Inflammatory macrophage treated with lipopolysaccharide for 1 hour (primary cell): ENCODE measurements at places on chromosomes 3 and 15.

DNA sequence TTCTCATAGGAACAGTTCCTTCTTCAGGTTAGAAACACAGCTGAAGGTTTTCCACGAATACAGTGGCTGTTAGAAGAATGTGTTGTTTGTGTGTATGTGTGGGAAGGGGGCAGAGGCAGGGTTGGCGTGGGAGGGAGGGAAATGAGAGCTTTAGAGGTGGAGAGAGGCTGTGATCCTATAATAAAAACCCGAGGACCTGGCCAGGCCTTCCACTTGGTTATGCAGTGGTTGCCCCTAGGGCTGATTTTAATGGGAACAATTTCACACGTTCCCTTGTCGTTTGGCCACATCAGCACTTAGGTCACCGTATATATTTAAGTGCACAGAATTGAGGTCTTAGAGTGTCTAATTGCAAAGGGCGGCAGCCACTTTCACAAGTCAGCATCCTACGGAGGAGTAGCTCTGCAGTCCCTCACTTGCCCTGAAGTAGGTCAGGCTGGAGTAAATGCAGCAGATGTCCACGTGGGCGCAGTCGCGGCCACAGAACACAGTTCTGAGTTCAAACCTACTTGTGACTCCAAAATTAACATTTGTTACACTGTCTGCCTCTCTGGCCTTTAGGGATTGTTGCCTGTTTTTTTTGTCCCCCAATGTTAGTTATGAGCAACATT lies 85.6 kb downstream of the PDCD6IP start:
- DNase-seq: no peak

DNA sequence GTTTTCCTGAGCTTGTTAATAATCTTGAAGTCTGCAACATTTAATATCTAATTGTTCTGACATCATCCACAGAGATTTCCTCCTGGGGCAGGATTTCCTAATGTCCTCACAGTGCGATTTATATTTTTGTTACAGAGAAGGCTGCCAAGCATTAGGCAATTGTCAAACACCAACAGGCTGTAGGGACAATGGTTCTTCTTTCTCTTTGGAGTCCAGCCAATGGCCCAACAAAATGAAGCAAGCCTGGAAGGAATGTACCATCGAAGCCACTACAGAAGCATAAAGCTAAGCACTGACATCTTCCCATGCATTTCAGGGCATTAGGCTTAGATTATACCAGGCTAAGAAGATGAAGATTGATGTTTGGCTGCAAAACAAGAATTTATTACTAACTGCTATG lies 173.0 kb upstream of the FRMD4B start:
- DNase-seq: peak; percentile 96

DNA sequence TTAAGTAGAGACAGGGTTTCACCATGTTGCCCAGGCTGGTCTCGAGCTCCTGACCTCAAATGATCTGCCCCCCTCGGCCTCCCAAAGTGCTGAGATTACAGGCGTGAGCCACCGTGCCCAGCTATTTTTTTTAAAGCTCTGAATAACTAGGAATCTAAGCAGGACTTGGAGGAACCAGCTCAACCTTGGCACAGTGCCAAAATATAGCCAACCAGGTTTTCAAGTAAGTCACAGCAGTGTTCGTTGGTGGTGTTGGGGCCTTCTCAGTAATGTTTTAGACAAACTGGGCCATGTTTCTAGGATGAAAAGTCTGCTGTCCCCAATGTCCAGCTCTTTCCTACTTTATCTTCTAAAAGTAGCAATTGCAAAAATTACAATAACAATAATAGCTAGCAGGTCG lies 6.4 kb upstream of the ADAM10 start:
- DNase-seq: no peak

GRCh38 chr3:27625864-27626263 lies 96.3 kb downstream of the EOMES start:
- no peak for DNase-seq

DNA sequence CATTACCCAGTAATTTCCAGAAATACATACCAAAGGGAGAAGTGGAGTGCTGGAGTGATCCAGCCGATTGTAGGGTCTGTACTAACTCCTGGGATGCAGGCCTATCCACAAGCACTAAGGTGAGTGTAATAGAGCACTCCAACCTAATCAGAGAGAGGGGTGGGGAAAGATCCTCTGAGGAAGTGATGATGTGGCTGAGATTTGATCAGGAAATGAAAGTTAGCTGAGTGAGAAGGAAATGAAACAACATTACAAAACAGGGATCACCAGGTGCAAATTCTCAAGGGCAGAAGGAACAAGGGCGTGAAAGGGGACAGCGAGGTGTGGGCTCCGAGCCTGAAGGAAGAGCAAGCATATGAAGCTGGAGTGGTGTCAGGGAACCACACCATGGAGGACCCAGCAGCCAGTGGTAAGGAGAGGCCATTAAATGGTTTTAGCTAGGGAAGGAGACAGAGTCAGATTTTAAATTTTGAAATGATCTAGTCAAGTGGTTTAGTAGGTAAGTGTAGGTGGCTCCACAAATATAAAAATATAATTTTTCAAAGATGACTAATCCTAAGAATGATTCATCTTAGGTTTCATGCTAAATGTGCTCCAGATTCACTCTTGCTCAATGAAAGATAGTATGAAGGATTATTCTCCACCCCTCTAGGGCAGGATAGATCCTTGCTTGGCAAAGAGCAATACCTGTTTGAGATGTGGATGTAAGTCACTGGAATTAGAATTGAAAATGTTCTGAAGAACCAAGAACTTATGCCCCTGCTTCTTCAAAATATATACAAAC lies 348.7 kb downstream of the TBL1XR1 start:
- DNase-seq: no peak

DNA sequence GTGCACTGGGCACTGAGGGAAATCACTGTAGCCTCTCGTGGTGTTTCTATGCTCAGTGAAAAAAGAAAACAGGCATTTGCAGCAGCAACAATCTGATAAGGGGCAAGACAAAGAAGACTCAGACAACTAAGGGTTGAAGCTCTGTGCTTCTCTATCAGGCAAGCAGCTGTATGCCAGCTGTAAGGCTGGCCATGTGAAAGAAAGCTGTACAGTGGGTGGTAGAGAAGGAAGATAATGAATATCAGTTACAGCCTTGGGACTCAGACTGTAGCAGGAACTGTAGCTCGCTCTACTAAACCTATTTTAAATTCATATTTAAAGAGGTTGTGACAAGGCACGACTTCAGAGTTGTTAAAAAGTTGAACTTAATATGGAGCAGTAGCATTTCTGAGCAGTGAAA lies 76.3 kb downstream of the VGLL3 start:
- DNase-seq: no peak

DNA sequence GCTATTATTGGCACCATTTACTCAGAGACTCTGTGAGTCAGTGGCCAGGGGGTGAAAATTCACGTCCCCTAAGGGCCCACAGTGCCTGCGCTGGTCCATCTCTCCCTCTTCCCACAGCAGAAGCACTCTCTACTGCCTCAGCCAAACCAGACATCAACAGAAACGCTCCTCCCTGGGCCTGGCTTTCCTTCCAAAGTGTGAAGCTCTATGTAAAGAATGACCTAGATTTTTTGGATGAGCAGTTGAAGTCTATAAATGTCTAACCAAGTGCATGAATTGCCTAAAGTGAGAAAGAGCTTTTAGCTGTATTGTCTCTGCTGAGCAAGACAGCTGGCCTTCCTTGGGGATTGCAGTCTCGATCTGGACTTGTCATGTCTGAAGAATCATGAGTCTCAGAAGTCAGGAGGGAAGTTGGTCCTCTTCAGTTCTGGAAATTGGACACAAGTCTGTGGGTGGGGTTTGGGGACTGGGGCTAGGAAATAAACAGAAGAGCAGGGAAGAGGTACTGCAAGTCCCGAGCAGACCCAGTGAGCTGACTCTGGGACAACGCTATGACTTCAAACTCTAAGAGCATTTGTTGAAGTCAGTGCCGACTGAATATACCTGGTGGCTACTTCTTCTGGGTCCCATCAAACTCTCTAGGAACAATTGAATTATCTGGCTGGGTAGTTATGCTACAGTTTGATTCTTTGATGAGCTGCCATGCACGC lies 29.0 kb downstream of the RASGRP1 start:
- DNase-seq: no peak

DNA sequence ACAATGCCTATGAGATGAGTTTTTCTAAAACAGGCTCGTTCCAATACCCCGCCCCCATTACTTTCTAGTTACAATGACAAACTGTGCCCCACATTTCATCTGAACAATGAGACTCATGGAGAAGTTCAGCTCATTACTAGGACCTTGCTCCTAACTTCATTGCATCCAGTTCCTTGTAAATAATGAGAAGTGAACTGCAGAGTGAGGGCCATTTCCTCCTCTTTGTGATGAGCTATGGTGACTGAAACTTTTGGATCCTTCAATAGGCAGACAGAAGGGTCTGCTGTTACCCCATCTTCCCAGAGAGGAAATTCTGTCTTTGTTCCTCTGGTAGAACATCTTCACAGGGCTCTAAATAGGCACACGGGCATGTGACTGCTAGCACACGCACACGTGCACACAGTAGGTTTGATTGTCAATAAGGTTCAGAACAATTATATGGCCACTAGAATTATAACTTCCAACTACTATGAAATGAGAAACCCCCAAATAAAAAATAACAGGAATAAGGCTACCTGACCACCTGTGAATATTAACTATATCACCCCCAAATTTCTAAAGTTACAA lies 51.8 kb downstream of the SERP1 start:
- DNase-seq: peak; percentile 20

DNA sequence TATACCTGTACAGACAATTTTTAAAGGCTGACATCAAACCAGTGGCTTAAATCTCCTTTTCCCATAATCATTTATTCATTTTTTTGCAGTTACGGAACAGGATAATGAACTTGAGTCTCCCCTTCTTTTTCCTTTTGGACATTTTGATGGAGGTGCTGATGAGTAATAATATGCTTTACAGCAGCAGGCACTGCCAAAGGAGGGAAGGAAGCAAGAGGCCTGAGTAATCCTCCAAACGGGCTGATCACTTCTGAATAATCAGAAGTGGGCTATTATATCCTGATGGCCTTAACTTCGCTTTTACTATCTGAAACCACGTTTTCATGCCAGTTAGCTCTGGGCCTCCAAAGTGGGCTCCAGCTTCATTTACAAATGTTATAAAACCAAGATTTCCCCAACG lies 527.2 kb downstream of the FOXP1 start:
- no peak for DNase-seq

GRCh38 chr3:22922317-22922716 lies 280.8 kb upstream of the UBE2E2 start:
- peak; percentile 30 for DNase-seq

- DNase-seq: no peak
Observed at GRCh38 chr3:33775363-33775762, 23.1 kb upstream of the PDCD6IP start.

- no peak for DNase-seq
Observed at GRCh38 chr15:36589971-36590370, 10.5 kb downstream of the CDIN1 start.
